Hematopoietic multipotent progenitor cell (in vitro differentiated cells): ENCODE measurements at places on chromosomes 1 and 21. TPM values are rescaled to one million over a fixed set of nuclear protein-coding genes. Genes with fewer than 3 reads are reported as not detected.

The TLCD4 gene
- under 0.01 TPM for total RNA-seq

The ANKRD45 gene
- under 0.01 TPM for total RNA-seq

The PPP1R12B gene
- total RNA-seq: 40.1 TPM

The FBXO28 gene
- 17.0 TPM for total RNA-seq

The SAMSN1 gene
- 10.0 TPM for total RNA-seq

The SHE gene
- 0.27 TPM for total RNA-seq
